Jurkat, Clone E6-1 (cell line): ENCODE measurements at places on chromosomes 5 and 9.

DNA sequence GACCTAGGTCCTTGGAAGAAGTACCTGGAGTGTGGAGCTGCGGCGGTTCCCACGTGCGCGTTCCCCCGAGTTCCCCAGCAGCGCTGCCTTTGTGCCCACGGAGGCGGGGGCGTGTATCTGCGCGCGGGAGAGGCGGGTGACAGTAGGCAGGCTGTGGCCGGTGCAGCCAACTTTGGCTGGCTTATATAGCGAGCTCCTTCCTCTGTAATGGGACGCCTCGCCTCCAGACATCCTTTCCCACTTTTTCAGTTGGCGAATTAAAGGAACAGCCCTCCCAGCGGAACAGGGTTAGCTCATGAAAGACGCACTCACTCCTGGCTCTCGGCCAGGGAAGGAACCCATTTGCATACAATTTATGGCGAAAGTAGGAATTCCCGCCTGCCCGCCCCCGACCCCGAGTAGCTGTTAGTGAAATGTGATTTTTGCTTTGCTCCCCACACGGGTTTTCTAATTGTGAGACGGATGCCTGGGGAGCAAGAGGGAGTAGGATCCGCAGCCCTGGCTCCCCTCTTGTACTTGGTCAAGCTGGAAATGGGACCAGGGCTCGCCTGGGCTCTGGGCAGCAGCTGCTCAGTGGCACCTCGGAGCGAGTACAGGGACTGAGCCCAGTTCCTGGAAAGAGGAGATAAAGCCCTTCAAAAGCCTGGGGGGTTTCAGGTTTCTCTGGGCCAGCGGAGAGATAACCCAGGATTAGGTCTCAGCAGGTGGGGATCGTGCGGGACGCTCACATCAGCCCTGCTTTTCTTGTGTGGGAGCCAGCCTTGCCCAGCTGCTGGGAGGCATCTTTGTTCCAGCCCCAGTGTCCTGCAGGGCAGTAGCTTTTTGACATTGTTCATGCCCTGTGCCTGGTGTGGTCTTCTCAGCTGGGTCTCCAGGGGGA, at the start of gene TNC:
Gene TNC, minus strand, starts transcription at position 159 of the 880 bp plus-strand sequence. CDS start 27,139 bp downstream, outside the sequence.
- no peak for DNase-seq

- DNase-seq: no peak
These were observed 51.9 kb downstream of the NEURL1B start for GRCh38 chr5:172692981-172693380.

GRCh38 chr5:9781890-9782289, 151.7 kb upstream of the TAS2R1 start:
- DNase-seq: no peak

- DNase-seq: no peak
These were observed 161.4 kb upstream of the GAS1 start for GRCh38 chr9:87108661-87109060.

GRCh38 chr5:8825139-8825757, 720.6 kb downstream of the SEMA5A start:
- no peak for DNase-seq

GRCh38 chr5:24923400-24923799, 278.6 kb upstream of the CDH10 start:
- DNase-seq: no peak

DNA sequence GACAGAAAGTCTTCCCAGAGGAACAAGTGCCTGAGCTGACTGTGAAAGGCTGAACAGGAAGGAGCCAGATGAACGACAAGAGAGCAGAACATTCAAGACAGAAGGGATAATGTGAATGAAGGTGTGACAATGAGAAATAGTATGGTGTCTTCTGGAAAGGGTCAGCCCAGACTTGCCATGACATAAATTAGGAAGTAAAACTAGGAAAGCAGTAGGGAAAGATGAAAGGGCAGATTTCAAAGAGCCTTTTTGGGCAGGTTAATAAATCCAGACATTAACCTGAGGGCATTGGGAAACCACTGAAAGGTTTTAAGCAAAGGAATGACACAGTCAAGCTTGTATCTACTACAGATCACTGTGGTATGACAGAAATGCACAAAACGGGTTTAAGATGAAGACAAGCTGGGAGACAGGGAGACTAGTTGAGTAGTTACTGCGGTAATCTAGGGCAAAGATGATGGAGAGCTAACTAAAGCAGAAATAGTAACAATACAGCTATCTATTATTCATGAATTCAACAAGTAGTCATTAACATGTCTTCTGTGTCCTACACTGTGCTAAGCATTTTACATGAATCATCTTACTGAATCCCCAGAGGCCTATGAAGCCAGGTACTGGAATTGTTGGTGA, 580.9 kb upstream of the WWC1 start:
- no peak for DNase-seq

- no peak for DNase-seq
These were observed 2.2 kb downstream of the NR2F1 start for GRCh38 chr5:93585041-93585766.

DNA sequence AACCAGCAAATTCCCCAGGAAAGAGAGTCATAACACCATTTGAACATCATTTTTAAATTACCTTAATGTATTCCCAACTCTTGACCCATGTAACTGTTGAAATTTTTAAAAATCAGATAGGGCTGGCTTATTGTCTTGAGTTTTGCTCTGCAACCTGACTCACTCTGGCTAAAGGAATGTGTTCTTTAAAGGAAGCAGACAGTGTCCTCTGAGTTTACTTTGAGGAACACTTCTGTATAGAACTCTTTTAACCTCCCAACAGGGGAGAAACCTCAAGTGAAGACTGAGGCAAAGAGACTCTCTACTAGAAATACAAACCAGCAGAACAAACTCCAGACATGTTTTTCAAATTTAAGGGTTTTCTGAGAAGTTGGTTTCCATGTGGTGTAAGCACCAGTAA, 248.9 kb downstream of the CWC27 start:
- no peak for DNase-seq

DNA sequence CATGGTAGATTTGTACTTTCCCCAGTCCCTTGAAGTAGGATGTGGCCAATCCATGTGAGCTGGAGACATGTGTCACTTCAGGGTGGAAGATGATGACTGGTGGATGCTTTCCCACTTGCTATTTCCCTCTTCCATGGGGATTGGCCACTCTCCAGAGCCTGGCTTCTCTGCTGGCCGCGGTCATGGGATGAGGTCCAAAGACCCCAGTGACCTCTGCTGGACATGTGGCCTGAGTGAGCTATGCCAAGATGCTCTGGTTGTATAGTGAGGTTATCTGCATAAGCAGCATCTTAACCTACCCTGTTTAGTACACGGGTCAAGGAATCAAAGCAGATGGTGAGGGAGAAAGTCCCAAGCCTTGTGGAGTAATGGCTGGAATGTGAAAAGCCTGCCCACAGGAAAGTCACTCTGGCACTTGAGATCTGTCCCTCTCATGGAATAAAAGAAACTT, 47.1 kb downstream of the SH3PXD2B start:
- DNase-seq: no peak

- DNase-seq: no peak
These were observed 78.5 kb downstream of the ERCC6L2 start for GRCh38 chr9:95953986-95954385.

DNA sequence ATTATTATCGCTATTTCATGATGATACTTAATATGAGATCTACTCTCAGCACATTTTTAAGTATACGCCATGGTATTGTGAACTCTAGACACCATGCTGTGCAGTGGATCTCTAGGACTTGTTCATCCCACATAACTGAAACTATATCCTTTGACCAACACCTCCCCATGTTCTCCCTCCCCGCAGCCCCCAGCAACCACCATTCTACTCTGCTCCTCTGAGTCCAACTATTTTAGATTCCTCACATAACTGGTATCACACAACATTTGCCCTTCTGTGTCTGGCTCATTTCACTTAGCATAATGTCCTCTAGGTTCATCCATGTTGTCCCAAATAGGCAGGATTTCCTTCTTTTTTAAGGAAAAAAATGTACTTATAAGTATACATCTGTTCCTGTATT, 6.6 kb upstream of the TBC1D2 start:
- DNase-seq: no peak

- no peak for DNase-seq
These were observed 35.7 kb downstream of the PCDHAC2 start for GRCh38 chr5:141001844-141002604.

GRCh38 chr5:53418826-53419658, 61.4 kb upstream of the FST start:
- no peak for DNase-seq

DNA sequence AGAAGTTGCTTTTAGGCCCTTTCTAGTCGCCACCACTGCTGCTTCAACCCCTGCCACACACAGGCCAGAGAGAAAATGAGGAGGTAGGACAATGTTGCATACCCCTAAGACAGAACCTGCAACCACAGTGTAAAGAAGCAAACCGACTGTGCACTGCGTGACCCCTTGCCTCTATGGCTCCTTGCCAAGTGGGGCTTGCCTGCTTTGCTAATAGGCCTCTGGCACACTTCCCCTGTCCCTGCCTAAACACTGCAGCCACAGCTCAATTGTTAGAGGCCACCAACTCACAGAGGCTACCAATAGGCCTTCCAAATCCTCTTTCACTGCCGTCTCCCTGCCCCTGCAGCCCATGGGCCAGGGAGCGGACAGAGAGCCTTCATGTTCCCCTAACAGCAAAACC, 280.1 kb downstream of the CDH10 start:
- DNase-seq: no peak

DNA sequence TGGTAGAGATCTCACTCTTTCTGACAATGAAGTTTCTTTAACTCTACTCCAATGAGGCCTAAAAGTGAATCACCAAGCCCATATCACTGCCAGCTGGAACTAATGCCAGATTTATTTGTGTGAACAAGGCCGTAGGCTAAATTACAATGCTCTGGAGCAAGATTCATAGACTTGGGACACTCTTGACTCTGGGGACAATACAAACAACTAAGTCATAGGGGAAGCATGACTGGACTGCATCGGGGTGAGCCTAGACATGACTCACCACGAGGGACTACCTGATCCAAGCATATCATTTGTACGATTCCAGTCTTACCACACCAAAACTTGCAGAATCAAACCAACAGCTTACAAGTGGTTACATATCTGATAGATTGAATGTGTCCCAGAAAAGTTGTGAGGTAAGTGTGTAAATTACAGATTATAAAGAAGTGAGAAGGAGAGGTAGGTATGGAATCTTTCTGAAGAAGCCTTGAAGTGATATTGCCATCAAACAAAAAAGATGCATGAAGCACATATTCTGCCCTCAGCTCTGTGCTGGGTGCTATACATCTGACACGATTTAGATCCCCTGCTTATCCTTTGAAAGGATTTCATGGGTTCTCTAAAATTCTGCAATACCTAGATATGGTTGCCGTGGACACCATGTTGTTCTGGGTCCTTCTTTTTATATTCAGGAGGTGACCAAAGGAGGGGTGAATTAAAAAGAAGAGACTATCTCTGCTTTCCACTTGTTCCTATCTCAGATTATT, 199.3 kb upstream of the PDE4D start:
- DNase-seq: no peak

- DNase-seq: no peak
These were observed 5.5 kb downstream of the C5orf15 start for GRCh38 chr5:133962801-133963476.

DNA sequence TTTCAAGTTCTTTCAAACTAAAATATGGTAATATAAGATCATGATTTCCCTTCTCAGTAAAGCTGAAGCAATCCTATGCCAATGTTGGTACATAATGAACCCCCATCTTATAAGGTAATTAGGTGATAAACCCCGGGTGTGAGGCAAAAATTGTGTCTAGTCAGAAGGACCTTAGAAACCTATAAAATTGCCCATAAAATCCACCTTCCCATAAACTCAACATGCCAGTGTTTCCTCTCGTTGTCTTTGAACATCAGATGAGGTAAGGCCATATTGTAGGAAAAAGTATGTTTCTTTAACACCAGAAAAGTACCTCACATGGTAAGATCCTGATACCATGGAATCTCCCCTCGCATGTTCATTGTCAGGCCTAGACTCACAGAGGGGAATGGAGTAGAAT, 43.3 kb downstream of the SNCAIP start:
- no peak for DNase-seq
